ENCODE measurements at places on chromosomes 4 and X.

DNA sequence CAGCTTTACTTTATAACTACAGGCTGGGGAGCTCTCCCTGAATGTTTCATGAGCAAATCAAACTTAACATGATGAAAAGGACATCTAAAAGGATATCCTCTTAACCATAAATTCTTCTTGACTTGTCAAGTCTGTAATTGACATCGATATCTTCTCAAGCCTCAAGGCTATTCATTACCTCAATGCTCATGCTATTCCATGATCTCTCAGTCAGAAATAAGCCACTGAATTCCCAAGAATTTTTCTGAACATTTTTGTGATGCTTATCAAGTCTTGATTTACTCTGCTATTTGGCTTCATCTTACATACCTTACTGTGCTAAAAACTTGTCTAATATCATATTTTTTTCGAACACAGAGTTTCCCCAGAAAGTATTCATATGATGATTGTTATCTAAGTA lies 433.4 kb downstream of the PDGFC start:
- no peak for DNase-seq

DNA sequence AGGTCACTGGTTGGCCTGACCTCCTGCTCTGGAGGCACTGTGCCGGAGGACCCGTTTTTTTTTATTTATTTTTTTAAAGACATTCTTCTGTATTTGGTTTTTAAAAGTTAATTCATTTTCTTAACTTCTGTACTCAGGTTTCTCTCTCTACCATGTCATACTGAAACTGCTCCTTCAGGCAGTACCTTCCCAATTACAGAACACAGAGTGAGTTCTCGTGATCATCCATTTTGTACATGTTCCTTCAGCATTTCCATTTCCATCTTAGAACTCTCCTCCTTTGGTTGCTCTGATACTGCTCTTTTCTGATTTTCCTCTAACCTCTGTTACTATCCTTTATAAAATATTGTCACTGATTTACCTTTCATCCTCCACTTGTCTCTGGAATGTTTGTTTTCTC lies 17.9 kb downstream of the UBE2K start:
- no peak for DNase-seq

- DNase-seq = no peak
Measured at GRCh38 chrX:77415161-77415560, 32.0 kb upstream of the FGF16 start.

GRCh38 chrX:150310417-150310816 lies 52.7 kb upstream of the MAMLD1 start:
- no peak for DNase-seq

DNA sequence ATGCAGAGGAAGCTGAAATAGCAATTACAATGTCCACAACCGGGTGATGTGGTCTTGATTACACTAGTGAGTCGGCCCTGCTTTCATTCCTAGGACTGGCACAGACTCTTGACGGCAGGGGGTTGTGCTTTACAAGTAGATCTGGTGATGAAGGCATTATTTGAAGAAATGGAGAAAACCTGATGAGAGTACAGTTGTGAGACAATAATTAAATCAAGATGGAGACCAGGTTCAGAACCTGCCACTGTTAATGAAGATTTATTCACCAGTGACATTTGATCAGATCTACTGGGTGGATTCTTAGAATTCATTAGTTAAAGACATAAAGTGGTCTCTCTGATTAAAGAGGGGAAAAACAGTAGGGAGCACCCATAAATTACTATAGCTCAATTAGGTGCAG lies 747.2 kb downstream of the STPG2 start:
- DNase-seq = no peak

DNA sequence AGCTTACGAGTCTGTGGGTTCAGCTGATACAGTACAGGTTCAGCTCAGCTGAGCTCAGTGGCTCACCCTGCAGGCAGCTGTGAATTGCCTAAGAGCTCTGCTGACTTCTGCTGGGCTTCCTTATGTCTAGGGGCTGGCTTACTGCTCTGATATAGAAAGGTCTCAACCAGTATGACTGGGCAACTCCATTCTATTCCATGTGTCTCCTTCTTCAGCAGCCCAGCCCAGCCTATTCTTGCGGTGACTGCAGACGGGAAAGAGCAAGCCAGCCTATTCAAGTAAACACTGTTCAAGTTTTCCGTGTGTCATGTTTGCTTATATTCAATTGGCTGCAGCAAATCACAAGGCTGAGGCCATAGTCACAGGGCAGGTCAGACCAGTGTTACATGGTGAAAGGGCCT lies 615.4 kb upstream of the ZFP42 start:
- no peak for DNase-seq

GRCh38 chrX:320126-320783 lies 1.7 kb upstream of the GTPBP6 start:
- DNase-seq = no peak

- no peak for DNase-seq
Measured at GRCh38 chr4:169998981-169999380, 27.2 kb downstream of the MFAP3L start.

DNA sequence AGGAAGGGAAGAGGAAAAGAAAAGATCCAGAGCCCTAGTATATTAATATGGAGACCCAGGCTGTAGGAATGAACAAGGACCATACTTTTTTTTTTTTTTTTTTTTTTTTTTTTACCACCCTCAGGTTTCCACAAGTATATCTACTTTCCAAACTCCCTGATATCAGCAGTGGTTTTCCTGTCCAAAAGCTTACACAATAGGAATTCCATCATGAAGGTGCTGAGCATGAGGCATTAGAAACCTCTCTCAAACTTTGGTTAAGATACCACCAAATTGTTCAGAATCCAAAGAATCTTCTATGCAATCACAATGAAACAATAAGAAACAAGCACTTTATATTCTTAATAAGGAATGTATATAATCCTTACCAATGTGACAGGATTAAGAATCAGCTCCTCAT lies 26.5 kb downstream of the RPS6KA3 start:
- no peak for DNase-seq

- DNase-seq = no peak
Measured at GRCh38 chr4:37999965-38000364, 39.8 kb downstream of the PTTG2 start.

- DNase-seq = no peak
Measured at GRCh38 chr4:44927399-44928380, 201.3 kb upstream of the GNPDA2 start.

DNA sequence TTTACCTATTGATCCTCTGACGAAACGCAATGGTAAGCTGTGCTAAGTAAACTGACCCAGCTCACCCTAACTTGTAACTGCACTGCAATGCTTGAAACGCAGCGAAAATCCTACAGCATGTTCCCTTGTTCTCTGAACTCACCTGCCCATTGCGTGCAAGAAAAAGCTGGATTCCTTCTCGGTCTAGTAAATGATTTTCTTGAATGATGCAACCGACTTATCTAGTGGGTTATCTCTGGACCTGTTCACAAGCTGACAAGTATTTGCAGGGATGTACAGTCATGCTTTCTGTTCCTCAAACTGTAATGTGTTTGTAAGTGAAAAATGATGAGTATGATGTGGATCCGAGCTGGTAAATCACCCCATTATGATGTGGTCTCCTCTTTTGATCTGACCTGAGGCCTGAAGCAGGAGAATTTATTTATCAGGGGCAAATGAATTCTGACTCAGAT lies 140.1 kb downstream of the BTC start:
- DNase-seq = no peak

- DNase-seq = no peak
Measured at GRCh38 chr4:108834835-108835384, 72.1 kb upstream of the ETNPPL start.

- DNase-seq = no peak
Measured at GRCh38 chr4:156623376-156623775, 348.2 kb downstream of the PDGFC start.

- DNase-seq = no peak
Measured at GRCh38 chr4:1012034-1012739, 761 bp downstream of the FGFRL1 start.

DNA sequence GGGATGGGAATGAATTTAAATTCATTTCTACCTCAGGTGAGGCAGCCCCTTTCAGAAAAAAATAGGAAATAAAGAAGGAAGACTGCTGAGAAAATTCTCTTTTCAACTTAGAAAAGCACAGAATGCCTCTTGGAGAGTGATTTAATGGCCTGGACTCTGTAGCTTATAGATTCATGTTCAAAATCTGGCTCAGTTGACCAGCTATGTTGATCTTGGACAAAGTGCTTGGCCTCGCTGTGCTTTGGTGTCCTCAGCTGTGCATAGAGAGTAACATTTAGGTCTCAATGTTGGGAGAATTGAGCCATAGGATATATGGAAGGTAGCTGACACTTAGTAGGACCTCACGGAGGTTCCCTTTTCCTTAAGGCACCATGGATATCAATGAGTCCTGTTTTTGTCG lies 49.7 kb upstream of the SFRP2 start:
- DNase-seq = no peak

- no peak for DNase-seq
Measured at GRCh38 chr4:2598511-2599303, 62.3 kb downstream of the FAM193A start.

- DNase-seq = no peak
Measured at GRCh38 chr4:73661646-73662119, 41.4 kb upstream of the RASSF6 start.

GRCh38 chr4:16055471-16055870 lies 28.4 kb downstream of the PROM1 start:
- no peak for DNase-seq

DNA sequence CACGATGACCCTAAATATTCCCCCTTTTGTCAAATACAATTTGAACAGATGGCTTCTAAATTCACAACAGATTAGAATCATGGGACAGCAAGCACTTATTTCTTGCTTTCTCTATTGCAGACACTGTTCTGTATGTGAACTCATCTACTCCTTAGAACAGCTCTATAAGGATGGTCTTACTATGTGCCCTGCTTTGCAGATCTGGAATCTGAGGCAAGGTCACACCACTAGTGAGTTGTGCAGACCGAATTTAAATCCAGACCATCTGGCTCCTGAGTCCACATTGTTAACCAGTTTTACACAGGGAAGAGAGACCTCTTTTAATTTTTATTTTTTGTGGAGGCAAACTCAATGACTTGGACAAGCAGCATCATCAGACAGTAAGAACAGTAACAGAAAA lies 50.2 kb downstream of the GPRIN3 start:
- DNase-seq = no peak

DNA sequence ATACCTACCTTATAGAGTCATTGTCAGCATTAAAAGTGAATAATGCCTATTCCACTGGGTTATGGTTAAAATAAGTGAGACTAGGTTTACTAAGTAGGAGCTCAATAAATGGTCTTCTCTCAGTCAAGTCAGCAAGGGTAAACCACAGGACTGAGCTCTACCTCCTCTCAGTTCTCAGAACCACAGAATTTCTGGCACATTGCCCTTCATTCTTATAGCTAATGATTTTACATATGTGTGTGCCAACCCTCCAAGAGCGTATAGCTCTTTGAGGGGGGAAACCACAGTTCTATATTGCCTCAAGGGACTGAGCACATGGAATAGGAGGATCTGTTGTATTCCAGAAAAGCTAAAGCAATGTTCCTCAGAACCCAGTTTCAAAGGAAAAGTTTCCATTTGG lies 124.8 kb downstream of the ATG4A start:
- no peak for DNase-seq

DNA sequence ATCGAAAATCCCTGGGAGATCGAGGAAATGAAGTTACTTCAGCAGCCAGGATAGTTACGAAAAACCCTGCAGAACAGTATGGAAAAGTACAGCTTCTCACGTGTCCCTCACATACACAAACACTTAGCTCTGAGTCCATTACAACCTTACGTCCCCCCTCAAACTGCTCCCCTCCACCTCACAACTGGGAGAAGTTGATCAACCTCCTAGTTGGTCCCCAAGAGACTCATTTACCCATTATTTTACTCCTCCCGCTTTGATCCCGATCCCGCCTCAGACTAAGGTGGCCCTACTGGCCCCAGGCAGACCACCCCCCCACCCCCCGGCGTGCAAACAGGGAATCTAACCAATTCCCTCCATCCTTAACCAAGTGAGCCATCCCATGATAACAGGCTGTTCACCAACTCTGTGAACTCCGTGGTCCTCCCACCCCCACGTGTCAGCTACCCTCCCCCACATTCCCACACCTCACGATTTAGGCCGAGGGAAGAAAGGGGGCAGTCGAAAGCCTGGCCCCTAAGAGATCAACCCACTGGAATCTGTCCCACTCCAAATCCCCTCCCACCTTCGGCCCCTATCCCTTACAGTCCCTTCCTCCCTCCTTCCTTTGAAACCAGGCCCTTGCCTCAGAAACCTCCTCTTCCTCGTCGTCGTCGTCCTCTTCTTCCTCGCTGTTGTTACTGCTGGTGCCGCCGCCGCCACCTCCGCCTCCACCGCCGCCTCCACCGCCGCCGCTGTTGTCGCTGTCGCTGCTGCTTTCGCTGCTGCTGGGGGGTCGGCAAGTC lies 755 bp downstream of the ANKRD17 start:
- no peak for DNase-seq

DNA sequence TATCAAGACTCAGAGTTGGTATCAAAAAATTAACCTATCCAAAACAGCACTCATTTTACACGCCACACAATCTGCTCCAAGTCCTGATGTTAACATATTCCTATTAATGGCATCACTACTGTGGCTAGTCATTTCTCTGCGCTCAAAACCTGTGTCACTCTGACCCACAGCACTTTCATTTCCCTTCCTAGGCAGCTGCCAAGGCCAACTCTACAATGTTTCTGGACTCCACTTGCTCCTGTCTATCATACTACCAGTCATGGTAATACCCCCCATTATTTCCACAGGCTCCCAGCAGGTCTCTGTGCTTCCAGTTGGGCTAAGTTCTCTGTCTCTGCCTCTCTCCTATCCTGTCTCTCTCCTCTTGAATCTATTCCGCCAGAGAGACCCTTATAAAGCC lies 323.6 kb downstream of the NR3C2 start:
- no peak for DNase-seq

- DNase-seq = no peak
Measured at GRCh38 chr4:26787461-26788340, 72.9 kb upstream of the STIM2 start.

DNA sequence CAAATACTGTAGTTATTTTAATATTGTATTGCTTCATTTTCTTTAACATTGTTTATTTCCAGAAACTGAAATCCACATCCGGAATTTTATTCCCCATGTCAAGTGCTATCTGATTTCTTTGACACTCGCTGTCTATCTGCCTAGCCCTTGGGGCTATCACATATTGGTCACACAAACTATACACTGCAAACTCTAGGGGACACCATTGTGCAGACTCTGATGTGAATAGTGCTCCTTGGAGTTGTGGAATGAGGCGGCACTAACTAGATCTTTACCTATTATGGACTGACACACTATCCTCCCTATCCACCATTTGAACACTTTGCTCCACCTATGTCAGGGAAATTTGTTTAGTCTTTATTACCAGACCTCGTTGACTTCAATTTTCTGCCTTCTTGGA lies 534.5 kb downstream of the GLUD2 start:
- DNase-seq = no peak

DNA sequence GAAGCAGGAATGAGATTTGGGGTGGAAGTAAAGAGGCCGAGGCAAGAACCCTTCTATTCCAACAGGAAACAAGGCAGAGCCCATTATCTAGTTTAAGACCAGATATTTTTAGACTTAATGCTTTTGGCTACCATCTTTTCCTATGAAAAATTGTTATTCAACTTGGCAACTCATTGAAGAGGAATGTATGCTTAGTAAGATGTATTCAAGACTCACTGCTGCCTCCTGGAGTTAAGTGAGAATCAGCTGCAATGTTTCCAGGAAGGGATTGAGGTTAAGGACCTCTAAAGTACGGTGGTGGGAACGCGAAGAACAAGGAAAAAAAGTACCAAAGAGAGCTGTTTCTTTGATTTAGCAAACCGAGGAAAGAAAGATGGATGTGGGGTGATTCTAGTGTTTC lies 89.1 kb downstream of the RAPGEF2 start:
- no peak for DNase-seq

GRCh38 chr4:167233685-167234315 lies 494 bp downstream of the SPOCK3 start:
- DNase-seq = no peak

All from esophagus squamous epithelium (tissue), 5 donors.